Activated naive CD4-positive, alpha-beta T cell treated with anti-CD3 and anti-CD28 coated beads, Interleukin-2, amount 50 U/mL, for 72 hours (primary cell): ENCODE measurements at places on chromosomes 16 and 17.

DNA sequence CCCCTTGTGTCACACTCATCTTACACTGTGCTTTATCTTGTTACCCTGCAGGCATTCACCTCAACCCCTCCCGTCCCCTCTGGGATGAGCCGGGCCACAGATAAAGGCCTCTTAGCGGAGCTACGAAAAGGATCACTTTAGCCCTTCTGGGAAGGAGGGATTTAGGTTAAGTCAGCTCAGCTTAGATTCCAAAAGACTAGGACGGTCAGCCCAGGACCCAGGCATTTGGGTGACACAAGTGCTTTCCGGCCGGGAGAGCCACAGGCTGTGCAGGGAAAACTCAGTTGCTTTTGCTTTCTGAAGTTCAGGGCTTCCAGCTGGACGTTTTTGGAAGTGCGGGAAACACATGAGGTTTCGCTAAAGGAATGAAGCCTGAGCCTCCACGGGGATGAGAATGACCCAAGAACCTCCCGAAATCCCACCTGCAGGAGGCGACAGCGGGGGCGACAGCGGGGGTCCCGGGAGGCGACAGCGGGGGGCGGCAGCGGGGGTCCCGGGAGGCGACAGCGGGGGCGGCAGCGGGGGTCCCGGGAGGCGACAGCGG lies 11.6 kb upstream of the METRNL start:
- no peak for DNase-seq

GRCh38 chr17:50922107-50922506 lies 56.0 kb upstream of the TOB1 start:
- DNase-seq = no peak

DNA sequence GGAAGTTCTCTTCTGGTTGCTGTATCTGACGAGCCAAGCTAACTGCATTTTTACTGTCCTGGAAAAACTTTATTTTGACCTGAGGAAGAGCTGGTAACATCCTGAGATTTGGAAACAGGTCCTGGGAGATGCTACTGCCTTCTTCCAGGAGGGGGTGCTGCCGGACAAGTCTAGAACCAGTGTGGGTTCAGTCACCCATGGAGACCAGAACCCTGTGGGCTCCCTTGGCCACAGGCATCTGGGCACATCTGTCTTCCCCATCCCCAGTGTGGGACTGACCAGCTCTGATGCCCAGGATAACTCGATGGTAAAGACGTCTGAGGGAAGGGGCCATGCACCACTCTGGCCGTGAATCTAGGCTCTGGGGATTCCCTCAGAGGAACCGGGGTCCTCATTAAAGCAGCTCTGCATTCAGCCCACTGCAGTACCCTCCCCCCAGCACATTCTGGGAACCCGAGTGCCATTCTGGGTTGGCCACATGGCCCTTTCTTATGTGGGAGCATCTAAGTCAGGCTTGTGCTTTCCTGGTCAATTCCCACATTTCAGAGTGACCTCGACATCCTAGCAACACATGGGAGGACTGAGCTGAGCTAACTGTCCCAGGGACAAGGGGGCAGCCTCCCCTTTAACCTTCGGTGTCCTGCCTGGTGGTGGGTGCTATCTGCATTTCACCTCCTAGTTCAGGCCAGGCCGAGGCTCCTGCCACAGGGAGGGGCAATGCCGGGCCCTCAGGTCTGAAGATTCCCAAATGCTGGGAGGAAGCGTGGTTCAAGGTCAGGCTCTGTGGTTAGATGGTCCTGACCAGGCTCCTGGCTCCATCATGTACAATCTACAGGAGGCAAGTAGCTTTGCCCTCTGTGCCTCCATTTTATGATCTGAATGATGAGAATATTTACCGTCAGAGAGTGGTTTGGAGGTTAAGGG lies 6.4 kb downstream of the C16orf86 start:
- no peak for DNase-seq

DNA sequence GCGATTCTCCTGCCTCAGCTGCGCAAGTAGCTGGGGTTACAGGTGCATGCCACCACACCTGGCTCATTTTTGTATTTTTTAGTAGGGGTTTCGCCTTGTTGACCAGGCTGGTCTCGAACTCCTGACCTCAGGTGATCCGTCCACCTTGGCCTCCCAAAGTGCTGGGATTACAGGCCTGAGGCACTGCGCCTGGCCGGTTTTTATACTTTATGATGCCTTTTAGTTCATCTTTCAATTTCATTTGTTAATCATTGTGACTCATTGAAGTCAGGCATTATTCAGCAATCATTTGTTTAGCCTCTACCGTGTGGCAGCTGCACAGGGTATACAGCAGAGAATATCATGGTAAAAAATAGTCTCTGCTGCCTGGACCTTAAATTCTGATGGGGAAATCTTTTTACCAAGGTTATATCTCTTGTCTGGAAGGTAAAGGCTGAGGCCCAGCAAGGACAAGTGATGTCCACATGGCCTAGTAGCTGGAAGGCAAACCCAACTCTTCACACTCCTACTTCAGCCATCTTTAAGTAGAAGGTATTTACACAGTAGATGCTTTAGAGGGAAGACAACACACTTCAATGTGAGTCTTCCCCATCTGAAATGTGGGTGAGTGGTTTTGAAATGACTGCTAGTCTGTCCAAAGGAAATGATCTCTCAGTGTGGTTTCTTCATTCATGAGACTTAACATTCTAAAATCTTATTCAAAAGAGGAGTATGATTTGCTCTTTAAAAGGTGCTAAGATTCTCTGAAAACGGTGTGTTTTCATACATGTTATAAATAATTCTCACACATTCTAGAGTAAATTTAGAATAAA lies 2.4 kb downstream of the PRPSAP2 start:
- no peak for DNase-seq

GRCh38 chr16:79122343-79122742 lies 478.2 kb downstream of the MAF start:
- no peak for DNase-seq

GRCh38 chr17:40074175-40074512 lies 11.4 kb downstream of the THRA start:
- DNase-seq = no peak
